ENCODE measurements at places on chromosomes 4 and X.

DNA sequence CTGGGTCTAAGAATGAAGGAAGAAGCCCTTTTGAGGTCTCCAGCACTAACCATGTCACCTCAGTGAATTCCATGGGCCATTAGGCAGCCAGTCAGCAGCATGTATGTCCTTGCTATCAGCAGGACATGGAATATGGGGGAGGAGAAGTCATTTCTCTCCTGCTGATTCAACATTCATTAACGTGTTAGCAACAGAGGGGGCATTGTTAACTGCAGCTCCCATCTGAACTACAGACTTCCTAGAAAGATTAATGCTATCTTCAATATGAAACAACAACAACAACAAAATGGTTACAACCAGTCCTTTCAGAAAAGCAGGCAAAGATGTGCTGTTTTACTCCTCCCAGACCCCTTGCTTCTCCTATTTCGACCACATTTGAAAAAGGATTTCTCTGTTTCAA lies 120.4 kb upstream of the SLC34A2 start:
- peak; percentile 85 for DNase-seq

GRCh38 chr4:168695288-168695687 lies 198.4 kb downstream of the PALLD start:
- no peak for DNase-seq

GRCh38 chrX:69016293-69016941 lies 148.8 kb downstream of the PJA1 start:
- DNase-seq: peak; percentile 33

DNA sequence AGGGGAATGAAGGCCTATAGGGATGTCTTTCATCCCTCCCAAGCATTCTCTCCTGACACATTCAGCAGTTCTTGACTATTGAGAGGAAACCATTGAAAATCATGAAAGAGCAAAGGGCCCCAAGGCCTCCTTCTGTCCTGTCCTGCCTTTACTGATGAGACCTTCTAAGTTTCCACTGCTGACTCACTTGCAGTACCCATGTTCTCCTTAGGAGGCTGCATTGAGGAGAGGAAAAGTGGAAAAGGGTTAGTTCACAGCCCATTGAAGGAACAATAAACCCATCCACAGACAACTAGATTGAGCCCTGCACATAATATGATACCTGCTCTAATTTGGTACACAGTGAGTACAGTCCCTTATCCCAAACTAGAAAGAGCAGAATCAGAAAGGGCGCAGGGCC lies 115.1 kb upstream of the PNPLA4 start:
- no peak for DNase-seq

GRCh38 chr4:10753336-10753735 lies 68.8 kb upstream of the CLNK start:
- no peak for DNase-seq

- peak; percentile 78 for DNase-seq
Measured at GRCh38 chr4:77433418-77433733, 172.2 kb upstream of the CXCL13 start.

DNA sequence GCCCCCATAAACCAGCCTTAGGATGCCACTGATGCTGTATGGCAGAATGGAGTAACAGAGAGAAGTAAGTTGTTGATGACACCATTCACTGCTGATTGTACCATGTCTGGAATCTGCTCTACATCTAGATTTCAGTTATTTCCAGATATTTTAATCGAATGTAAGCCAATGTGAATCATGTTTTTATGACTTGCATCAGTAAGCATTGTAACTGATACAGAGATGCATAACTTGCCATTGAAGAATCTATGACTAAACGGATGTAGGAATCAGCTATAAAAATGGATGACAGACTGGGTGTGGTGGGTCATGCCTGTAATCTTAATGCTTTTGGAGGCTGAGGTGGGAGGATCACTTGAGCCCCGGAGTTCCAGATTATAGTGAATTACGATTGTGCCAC lies 161.0 kb upstream of the GATB start:
- no peak for DNase-seq

DNA sequence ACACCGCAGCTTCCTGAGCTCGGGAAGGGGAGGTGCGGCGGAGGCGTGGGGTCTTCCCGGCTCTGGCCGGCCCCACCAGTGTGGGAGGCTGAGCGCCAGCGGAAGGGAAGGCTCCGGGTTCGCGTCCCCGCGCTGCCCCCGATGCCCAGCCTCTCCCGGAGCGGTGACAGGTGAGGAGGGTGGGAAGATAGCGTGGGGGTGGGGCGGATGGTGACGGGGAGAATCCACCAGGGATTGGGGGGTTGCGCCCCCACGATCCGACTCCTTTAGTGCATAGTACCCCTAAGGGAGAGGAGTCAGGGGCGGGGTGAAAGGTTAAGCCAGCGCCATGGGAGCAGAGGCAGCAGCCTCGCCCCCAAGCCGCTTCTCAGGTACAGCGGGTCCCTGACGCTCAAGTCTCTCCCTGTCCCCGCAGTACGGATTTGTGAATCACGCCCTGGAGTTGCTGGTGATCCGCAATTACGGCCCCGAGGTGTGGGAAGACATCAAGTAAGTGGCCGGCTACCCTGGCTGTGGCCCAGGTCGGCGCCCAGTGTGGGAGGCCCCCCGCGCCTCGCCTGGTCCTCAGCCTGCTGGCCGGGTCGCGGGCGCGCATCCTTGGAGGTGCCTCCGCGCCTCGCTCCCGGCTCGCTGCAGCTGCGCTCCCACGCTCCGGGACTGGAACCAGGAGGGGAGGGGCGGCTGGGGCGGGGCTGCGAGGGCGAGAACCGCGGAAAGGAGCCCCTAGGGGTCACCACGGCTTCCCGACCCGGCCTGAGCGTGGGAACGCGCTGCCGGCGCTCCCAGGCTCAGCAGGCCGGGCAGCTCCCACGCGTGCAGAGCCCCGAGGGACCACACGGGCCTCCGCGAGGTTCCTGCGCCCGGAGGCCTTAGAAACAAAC lies 791 bp downstream of the GUCY1B1 start:
- DNase-seq: peak; percentile 82
